ENCODE measurements at places on chromosomes 7 and 10. TPM values are rescaled to one million over a fixed set of nuclear protein-coding genes. Genes with fewer than 3 reads are reported as not detected.

The NXPH1 gene
- not detected for total RNA-seq

The WNT2 gene
- not detected for total RNA-seq

The SPDYE11 gene
- total RNA-seq: not detected

The SLC18A3 gene
- total RNA-seq: not detected

The IDI1 gene
- total RNA-seq: 118 TPM

The SEMA3E gene
- total RNA-seq: 0.29 TPM

The NANOS1 gene
- total RNA-seq: 1.6 TPM

The CALHM1 gene
- total RNA-seq: not detected

The CFAP43 gene
- 0.24 TPM for total RNA-seq

GRCh38 chr7:111929264-111929663 lies 276.9 kb downstream of the DOCK4 start:
- no peak for DNase-seq

DNA sequence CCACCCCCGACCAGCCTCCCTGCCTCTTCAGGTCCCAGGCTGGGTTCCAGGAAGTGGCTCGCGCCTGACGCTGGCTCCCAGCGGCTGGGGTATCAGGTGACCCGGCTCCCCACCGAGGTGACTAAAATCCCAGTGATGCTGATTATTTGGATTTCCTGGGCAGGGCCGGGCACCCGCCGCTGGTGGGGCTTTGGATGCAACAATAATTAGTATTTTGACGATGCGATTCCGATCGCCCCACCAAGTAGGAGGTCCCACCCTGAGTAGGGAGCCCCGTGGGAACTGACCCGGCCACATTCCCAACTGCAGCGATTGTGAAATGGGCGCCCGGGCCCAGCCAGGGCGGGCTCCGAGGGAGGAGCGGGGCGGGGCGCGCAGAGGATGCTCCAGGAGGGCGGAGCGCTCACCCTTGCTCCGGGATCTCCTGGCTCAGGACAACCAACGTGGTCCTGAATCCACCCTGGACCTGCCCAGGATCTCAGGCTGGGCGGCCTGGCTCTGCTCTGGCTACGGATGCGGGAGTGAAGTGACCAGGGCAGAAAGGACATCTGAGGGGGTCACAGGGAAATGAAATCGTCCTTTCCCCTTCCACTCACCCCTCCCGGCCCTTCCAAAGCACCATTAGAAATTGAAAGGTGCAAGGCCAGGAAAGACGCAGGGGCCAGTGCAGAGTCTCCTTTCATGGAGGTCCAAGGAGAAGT lies 32.6 kb downstream of the DUSP5 start:
- no peak for DNase-seq

- no peak for DNase-seq
These were observed 66.6 kb downstream of the PCLO start for GRCh38 chr7:83096065-83096580.

DNA sequence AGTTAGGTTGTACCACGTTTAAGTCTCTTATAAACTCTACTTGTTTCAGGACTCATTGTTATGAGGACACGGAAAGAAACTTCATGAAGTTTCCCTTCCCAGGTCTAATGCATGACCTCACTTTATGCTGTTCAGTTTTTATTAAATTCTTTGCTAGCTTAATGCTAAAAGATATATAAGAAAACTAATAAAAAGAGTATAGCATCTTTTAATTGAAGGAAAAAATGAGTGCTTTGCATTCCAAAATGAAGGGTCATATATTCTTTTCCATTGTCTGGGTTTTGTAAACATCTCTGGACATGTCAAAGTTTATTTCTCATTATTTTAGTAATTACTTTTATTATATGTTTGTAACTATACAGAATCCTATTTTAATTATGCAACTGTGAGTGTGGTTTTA lies 255.8 kb downstream of the CREB5 start:
- DNase-seq: no peak

DNA sequence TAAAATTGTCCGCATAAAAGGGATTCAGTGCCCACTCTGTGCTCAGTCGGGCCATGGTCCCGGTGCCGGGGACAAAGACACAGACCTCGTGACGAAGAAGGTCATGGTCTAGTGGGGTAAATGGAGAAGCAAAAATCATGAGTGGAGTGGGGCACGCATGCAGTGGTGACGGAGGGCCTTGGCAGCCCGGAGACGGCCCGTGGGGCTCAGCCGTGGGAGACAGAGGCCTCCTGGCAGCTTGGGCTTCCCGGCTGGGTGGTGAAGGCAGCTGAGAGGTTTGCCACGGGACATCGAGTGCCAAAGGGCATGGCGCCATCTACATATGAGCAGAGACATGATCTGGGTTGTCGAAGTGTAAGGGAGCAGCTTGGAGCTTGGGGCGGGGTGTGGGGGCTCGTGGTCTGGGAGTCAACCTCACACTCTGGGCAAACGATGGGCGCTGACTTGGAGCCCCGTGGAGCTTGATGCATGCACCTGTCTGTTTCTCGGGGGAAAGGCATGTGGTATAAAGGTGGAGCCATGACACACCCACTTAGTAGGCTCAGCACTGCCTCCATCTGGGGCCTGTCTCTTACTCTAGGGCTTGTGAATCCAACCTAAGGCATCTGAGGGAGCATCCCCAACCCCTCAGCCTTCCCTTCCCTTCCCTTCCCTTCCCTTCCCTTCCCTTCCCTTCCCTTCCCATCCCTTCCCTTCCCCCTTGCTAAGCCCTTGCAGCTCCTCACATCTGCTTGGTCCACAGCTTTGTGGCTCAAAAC lies 151.0 kb upstream of the INSYN2A start:
- no peak for DNase-seq

DNA sequence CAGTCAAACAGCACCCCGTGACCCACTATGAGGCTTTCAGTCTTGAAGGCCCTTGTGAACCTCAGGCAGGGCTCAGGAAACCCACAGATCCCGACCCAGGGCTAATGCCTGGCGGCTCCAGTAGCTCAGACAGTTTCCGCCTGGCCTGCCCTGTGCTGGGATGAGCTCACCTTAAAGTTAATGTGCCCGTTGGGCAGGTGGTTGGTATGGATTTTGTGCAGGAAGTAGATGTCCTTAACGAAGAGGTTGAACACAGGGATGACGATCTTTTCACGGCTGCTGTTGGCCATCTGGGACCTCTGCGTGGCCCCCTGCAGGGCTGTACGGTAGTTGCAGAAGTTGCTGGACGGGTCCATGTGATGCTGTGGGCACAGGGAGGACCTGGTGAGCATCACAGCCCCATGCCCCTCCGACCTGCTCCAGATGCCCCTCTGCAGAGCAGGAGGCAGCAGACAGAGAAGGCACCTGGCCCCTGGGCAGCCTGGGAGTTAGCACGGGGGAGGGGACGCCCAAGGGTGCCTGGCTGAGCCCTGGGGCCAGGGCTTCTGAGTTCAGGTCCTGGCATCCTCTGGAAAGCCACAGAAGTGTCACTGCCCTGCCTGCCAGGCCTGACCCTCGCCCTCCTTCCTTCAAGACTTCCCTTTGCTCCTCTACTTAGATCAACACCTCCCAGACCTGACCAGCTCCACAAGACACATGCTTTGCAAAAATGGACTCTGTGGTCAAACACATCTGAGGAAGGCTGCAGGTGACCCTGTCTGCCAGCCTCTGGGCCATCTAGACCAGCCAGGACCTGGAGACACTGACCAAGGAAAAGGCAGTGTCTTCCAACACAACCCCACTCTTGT lies 59.8 kb downstream of the CSGALNACT2 start:
- no peak for DNase-seq

- DNase-seq: peak; percentile 59
These were observed 329.5 kb downstream of the RNLS start for GRCh38 chr10:88253622-88254021.

- peak; percentile 42 for DNase-seq
These were observed 130.5 kb downstream of the GRK5 start for GRCh38 chr10:119337796-119338432.

DNA sequence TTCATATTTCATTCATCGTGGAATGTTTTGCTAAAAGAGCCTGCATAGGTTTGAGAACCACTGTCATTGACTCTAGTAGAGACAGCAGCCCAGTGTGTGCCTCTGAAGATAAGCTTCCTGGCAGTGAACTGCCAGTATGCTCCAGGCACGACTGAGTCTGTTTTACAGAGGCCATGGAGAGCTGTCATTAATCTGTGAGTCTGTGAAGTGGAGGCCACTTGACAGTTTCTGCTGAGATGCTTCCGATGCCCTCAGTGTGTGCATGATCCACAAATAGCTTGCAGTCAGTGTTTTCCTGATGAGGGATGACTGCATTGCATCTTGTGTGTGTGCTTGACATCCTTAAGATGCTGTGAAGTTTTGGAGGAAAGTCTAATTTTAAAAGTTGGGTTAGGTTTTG lies 162.2 kb downstream of the PFKFB3 start:
- DNase-seq: peak; percentile 15

DNA sequence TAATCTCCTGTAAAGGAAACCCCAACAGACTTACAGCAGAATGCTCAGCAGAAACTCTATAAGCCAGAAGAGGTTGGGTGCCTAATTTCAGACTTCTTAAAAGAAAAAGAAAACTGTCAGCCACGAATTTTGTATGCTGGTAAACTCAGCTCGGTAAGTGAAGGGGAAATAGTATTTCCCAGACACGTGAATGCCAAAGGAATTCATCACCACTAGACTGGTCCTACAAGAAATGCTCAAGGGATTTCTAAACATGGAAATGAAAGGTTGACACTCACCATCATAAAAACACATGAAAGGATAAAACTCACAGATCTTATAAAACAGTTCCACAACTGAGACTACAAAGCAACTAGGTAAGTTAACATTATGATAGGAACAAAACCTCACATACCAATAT lies 68.6 kb downstream of the GLCCI1 start:
- DNase-seq: no peak

- DNase-seq: no peak
These were observed 133.5 kb upstream of the FEZF1 start for GRCh38 chr7:122438006-122438405.

GRCh38 chr10:91378061-91378460 lies 32.1 kb upstream of the HECTD2 start:
- DNase-seq: peak; percentile 83

DNA sequence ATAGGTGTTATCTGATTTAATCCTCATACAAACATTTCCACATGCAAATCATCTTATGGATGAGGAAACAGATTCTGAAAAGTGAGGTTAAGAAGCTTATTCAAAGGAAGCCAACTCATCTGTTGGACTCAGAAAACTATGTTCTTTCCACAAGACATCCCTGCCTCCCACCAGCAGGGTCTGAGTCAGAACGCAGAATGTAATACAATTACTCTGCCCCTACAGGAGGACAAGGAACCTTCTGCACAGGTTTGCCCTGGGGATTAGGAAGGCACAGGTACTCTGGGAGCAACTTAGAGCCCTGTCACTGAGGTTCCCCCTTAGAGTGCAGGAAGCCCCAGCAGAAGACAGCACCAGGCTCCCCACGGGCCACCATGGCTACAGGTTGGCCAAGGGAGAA lies 255.7 kb downstream of the TNS3 start:
- DNase-seq: peak; percentile 82

DNA sequence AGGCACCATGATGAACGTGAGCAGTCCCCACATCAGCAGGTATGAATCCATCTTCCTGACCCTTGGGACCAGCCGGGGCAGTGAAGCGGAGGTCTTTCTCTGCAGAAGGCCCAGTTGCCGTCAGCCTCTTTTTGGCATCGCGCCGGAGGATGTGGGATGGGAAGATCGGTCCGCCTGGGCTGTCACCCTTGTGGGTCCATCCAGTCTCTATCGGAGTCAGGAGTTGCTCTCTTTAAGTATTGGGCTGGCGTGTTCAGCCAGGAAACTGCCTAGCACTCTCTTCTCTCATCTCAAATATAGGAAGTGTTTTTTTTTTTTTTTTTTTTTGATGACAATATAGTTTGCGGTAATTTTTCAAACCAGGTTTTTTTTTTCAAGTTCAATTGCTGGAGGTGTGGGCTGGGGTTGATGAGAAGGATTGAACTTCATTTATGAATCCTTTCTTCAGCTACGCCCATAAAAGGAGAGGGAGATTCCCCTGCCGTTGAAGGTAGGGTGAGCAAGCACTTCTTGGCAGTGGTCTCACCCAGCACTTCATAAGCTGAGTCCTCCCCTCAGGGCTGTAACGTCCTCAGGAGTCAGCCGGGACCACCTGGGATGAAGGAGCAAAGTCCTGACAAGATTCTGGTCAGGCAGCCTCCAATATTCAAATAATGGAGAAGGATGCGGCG lies at the start of gene IL2RA:
TSS of gene IL2RA (minus strand) at position 267 of the 671 bp plus-strand sequence. CDS start at position 51, 216 bp downstream.
- no peak for DNase-seq

- DNase-seq: no peak
These were observed 110.3 kb downstream of the ARHGAP22 start for GRCh38 chr10:48494611-48495010.

DNA sequence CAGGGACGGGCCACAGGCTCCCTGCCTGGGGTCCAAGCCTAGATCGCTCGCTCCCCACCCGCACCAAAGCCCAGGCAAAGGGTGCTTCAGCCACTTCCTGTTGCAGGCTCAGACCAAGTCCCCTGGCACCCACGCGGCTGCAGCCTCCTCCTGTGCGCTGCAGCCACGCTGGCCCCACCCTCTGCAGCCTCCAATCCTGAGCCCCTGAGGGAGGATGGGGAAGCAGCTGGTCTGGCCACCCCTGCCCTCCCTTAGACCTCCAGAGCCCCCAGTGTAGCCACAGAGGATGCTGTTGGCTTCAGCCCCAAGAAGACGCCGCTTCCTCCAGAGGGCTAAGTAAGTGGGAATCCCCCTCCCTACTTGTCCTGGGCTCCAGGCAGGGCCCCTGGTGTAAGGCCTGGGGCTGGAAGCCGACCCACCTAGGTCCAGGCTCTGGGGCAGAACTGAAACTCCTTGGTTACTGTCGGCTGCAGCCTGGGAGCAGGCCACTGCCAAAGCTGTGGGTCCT lies 9.4 kb downstream of the LIMK1 start:
- DNase-seq: peak; percentile 64

DNA sequence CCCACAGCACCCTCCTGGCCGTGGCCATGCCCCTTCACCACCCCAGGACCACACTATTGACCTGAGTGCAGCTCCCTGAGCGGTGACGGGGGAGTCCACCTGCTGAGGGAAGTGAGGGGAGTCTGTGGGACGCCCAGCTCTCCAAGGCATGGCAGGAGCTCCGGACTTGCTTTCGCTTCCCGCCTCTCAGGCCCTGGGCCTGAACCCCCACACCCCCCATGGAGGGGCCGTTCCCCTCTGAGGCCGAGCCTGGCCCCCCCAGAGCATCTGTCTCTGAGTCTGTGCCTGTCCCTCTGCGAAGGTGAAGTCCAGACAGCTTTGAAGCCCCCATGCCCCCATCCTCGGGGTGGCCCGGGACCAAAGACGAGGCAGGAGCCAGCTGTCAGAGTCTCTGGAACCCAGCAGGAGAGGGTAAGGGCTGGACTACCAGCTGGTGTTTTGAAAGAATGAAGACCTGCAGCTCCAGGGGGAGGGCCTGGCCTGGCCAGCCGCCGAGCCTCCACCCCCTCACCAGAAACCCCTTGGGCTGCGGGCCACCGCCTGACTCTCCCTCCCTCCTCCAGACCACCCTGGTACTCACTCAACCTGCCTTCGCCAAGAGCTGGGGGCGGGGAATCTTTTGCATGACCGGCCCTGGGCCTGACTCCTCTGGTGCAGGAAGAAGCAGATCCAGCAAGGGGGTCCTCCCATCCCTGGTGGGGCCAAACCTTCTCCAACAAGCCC lies 114.0 kb downstream of the PDGFA start:
- DNase-seq: no peak
